T-helper 2 cell treated with Interferon-gamma antibody and Interleukin-4, amounts not matched to agents 5 μg/mL and 100 μg/mL, for 36 hours (primary cell): ENCODE measurements at places on chromosomes 2 and 18.

- no peaks in the 10 kb centered on the region for H3K36me3 ChIP-seq
- H3K27ac ChIP-seq, result no peak overlapping the region
- no peak for DNase-seq
- no peak overlapping the region for H3K4me3 ChIP-seq
Observed at GRCh38 chr2:240933048-240933965, 27.2 kb downstream of the CROCC2 start.

GRCh38 chr2:199278099-199278498 lies 179.6 kb downstream of the SATB2 start:
- no peak overlapping the region for H3K27ac ChIP-seq
- H3K27me3 ChIP-seq, result no peaks in the 10 kb centered on the region
- no peaks in the 10 kb centered on the region for H3K36me3 ChIP-seq
- no peak overlapping the region for H3K4me3 ChIP-seq
- no peak for DNase-seq

- DNase-seq, result no peak
- H3K27ac ChIP-seq, result no peak overlapping the region
- H3K36me3 ChIP-seq, result no peaks in the 10 kb centered on the region
- H3K4me3 ChIP-seq, result no peak overlapping the region
Observed at GRCh38 chr18:75827751-75828287, 400.3 kb upstream of the SMIM21 start.

DNA sequence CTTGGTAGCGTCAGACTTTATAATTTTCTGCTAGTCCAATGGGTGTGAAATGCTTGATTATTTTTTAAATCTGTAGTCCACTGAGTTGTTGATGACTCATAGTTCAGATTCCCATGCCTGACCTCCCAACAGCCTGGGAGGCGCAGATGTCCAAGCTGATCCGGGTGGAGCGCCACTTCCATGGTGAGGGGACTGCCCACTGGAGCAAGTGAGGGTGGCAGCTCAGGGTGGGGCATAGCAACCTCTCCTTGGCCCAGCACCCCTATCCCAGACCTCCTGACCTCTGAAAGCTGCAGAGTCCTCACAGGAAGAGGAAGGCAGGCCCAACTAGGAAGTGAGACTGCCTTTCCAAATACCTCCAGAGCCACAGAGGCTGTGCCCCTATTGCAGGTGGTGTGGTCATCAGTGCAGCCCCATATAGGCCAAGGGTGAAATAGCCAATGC lies 4.4 kb downstream of the MAL start:
- H3K4me1 ChIP-seq, result peaks cover 39% of the 10 kb centered on the region
- H3K36me3 ChIP-seq, result peaks cover 45% of the 10 kb centered on the region
- no peak overlapping the region for H3K27ac ChIP-seq
- H3K4me3 ChIP-seq, result peak overlapping the region; percentile 33

- H3K27ac ChIP-seq, result peak overlapping the region; percentile 90
- peak; percentile 41 for DNase-seq
- H3K4me3 ChIP-seq, result peak overlapping the region; percentile 56
- peaks cover 6% of the 10 kb centered on the region for H3K36me3 ChIP-seq
Observed at GRCh38 chr2:136238286-136239078, 120.5 kb upstream of the CXCR4 start.

GRCh38 chr18:3097082-3097481 lies 84.1 kb upstream of the LPIN2 start:
- peak overlapping the region; percentile 26 for H3K27ac ChIP-seq
- H3K4me3 ChIP-seq, result no peak overlapping the region
- DNase-seq, result no peak
- no peaks in the 10 kb centered on the region for H3K27me3 ChIP-seq
